ENCODE measurements at places on chromosomes 11 and 22.

DNA sequence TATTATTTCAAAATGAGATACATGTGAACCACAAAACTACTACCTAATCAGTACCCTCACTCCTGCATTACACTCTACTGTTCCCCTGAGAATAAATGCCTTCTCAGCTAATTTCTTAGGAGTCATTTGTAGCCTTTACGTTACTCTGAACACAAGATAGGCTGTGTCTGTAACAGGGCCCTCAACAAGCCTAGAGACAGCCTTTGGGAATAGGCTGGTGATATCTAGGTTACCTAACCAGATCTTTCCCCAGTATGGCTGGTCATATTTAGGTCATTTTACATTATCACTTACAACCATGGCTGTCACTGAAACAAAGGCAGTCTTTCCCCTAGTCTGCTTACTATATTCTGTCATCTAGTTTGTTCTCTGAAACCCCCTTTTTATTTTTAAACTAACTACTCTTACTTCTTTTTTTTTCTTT is 14.2 kb downstream of the ATM start:
- no peak for DNase-seq

DNA sequence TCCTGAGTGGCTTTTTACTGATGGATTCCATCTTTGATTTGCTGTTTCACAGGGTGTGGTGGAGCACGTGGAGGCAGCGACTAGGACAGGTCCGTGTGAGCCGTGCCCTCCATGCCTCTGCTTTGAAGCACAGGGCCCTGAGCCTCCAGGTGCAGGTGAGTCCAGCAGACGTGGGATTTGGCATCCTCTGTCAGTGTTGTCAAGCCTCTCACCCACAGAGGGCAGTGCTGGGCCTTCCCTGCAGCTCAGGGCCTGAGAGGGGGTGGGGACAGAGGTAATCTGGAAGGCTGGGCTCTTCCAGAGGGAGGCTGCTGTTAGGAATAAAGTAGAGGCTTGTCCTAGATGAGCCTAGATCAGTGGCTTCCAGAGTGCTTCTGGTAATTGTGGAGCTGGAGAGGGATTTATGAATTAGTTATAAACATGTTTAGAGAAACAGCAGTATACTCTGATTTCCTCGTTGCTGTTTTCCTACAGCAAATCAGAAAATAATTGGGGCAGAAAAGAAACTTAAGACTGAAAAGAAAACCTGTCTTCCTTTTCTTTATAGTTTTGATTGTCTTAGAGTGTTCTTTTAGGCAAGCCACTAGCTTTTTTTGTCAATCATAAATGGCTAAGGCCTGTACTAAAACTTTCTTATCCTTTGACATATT is 65.0 kb downstream of the SFI1 start:
- DNase-seq = peak; percentile 35

- DNase-seq = no peak
Observed at GRCh38 chr11:15707971-15708370, 593.2 kb downstream of the INSC start.

- DNase-seq = no peak
Observed at GRCh38 chr22:41513391-41513790, 30.9 kb downstream of the POLR3H start.

DNA sequence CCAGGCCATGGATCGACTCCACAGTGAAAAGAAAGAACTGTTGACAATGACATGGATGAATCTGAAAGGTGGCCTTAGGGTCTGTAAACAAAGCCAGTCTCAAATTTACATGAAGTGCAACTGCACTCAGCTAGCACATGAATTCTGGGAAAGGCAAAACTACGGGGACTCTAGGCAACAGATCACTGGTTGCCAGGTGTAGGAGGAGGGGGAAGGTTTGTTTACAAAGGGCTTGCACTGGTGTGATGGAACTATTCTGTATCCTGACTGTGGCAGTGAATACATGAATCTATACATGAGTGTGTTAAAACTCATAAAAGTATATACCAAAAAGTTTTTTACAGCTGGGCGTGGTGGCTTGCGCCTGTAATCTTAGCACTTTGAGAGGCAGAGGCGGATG is 27.3 kb downstream of the ALX4 start:
- DNase-seq = no peak

GRCh38 chr11:19955660-19956059 is 204.6 kb downstream of the DBX1 start:
- DNase-seq = no peak

Data from stimulated activated CD4-positive, alpha-beta T cell treated with anti-CD3 and anti-CD28 coated beads, Interleukin-1b, Interleukin-23, amount 100 ng/mL, for 1 hour (primary cell).